ENCODE measurements at places on chromosomes 12 and 14.

DNA sequence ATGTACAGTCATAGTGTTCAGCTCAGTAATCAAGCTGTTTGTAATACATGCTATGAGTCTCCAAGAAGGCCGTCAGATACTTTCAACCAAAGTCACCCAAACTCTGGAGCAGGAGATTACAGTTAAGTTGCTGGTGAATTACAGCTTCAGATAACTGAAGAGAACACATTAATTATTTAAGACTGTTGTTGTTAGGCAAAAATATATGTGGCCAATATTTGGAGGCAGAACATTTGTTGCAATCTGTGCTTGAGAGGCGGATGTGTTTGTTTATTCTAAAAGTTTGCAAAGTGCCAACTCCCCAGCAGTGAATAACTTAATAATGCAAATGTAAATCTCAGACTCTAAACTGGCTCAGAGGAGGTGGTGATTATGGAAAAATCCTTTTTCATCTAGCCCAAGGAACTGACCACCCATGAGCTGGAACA is 300.7 kb upstream of the TBX3 start:
- no peak for DNase-seq

GRCh38 chr12:106914796-106915634 is 40.7 kb upstream of the TMEM263 start:
- DNase-seq = no peak

GRCh38 chr14:35878272-35879150 is 52.4 kb downstream of the BRMS1L start:
- no peak for DNase-seq

GRCh38 chr14:99579120-99579836 is 24.7 kb downstream of the CCDC85C start:
- no peak for DNase-seq

GRCh38 chr12:103571286-103571685 is 15.8 kb upstream of the STAB2 start:
- no peak for DNase-seq

GRCh38 chr12:127562816-127563215 is 704.2 kb upstream of the TMEM132C start:
- no peak for DNase-seq

DNA sequence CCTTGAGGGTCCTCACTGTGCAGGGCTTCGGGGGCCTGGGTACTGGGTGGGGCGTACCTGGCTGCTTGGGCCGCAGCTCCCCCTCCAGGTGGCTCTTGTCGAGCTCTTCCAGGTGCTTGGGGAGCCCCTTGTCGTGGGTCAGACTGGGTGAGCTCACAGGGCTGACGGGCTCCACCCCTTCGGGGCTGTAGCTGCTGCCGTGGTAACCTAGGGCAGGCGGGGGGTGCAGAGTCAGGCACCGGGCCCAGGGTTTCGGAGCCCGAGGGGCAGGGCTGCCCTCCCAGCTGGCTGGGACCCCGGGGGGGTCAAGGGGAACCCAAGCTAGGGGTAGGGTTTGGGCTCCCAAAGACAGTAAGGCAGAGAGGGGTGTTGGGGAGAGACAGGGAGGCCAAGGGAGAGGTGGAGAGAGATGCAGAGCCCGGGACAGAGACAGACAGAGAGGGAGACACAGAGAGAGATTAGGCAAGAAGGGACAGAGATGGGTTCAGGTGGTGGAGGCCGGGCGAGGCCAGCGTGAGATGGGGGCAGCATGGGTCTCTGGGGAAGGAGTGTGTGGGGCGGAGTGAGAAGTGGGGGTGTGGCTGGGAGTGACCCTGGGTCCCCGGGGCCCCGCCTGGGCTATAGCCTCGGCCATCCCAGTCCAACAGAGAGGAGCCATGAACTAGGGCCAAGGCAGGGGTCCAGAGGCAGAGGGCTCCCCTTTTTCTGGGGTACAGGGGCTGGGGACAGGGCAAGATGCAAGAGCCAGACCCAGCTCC is 40.7 kb downstream of the RFLNA start:
- DNase-seq = no peak

DNA sequence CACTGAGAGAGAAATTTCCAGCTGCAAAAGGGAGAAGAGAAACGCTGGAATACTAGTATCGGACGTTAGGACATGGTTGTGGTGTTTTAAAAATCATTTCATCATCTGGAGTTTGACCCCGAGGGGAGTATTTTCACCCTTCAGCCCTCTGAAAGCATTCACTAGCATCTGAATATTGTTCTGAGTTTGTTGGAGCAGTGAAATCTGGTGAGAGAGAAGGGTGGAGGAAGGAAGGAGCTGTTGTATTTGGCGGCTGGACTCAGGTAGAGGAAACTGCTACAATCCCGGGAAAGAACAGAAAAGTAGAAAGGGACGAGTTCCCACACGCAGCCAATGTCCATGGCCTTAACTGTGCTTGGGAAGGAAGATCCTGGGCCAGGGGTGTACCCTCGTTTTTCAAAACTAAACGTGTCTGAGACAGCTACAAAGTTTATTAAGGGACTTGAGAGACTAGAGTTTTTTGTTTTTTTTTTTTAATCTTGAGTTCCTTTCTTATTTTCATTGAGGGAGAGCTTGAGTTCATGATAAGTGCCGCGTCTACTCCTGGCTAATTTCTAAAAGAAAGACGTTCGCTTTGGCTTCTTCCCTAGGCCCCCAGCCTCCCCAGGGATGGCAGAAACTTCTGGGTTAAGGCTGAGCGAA is 896 bp upstream of the CDKN1B start:
- no peak for DNase-seq

DNA sequence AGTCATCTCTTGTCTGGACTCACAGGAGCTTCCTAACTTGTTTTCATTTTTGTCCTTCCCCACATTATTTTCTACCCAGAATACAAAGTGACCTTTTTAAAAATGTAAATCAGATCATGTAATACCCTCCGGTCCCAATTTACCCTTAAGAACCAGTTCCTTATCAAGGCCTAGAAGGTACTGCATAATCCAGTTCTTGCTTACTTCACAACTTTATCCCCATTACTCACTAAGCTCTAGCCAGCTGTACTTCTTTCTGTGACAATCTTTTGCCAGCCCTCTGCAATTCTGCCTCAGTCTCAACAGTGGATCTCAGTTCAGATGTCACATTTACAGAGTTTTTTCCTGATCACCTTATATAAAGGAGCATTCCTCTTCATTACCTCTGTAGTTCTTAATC is 11.6 kb downstream of the RAP1B start:
- no peak for DNase-seq

- DNase-seq = no peak
These were observed 40.9 kb downstream of the OSBPL8 start for GRCh38 chr12:76518699-76519098.

DNA sequence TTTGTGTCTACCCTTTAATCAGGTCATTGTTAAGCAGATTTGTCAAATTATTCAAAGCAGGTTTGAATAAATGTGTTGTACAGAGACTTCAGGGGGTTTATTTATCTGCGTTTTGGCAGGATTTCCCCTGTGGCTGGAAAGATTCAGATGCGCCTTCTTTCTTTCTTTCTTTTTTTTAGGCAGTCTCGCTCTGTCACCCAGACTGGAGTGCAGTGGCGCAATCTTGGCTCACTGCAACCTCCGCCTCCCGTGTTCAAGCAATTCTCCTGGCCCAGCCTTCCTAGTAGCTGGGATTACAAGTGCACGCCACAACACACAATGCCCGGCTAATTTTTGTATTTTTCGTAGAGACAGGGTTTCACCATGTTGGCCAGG is 6.3 kb upstream of the NANOGNB start:
- DNase-seq = no peak

DNA sequence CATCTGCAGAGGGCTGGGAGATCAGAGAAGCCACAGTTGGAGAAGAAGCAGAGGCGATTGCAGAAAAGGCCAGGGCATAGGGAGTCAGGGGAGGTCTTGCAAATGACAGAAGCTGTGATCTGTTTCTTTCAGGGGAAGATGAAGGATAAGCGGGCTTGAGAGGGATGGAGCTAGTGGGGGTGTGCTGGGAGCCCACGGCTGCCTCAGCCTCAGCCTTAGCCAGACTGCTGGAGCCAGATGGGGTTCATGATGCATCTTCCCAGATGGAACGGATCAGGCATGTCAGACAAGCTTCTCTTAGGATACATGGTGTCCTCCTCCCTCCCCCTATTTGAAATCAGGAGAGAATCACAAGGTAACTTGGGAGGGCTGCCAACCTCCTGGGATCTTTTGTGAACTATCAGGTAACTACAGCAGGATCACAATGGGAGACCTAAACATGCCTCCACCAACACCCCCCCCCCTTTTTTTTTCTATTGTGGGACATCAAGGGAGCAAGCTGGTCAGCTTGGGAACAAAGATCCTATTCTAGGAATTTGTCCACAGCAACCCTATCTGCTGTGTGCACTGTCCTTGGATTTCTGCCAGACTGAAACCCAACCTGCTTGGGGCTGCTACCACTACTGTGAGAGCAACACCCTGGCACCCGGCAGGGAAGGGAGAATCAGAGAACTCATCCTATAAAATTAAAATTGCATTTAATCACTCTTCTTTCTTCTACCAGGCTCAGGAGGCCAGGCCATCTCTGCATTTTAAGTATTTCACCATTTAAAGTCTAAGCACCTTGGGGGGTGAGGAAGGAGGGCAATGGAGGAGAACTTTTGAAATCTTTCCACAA is 10.7 kb upstream of the ATP2A2 start:
- no peak for DNase-seq

DNA sequence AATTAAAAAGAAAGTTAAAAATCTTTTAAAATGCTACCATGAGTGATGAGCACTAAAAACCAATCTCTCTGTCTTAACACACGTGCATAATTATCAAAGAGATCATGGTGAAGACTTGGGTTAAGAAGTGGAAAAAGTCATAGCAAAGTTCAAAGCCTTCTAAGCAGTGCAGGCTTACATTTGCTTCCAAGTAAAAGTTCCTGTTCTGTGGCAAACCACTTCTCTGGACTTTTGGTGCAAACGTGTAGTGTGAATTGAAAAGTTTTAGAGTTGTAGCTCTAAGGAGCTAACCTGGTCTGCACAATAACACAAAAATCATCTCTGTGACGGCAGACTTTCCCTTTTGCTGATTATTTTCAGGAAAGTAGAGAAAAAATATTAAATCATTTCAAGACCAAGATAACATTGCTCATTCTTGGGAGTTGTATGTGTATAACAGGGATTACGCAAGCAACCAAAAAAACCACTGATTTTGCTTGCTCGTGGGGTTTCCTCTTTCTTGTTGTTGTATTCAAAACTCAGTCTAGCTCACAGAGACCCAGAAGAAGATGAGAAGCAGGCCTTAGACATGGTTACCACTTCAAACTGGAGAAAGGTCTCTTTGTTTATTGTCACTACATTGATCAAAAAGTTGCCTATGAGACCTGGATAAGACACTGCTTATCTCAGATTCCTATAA is 2.3 kb upstream of the GLIPR1 start:
- DNase-seq = no peak

DNA sequence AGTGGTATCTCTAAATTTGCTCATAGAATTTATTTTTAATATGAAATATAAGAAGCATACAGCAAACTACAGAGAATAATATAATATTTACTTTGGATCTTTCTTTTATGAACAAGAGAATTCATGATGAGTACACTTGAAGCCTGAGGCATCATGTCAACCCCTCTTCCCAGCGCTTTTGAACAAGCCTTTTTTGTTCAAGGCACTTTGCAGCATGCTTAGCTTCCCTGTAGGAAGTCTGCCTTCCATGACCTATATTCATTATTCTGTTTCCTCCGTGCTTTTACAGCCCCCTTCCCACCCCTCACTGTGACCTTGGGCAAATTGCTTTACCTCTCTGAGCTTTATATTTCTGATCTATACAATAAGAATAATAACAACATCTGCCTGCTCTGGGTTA is 41.6 kb downstream of the SCN8A start:
- no peak for DNase-seq

- no peak for DNase-seq
These were observed 18.5 kb upstream of the KLRD1 start for GRCh38 chr12:10289005-10289754.

GRCh38 chr12:99287136-99287535 is 360.4 kb upstream of the GARIN6 start:
- DNase-seq = no peak

DNA sequence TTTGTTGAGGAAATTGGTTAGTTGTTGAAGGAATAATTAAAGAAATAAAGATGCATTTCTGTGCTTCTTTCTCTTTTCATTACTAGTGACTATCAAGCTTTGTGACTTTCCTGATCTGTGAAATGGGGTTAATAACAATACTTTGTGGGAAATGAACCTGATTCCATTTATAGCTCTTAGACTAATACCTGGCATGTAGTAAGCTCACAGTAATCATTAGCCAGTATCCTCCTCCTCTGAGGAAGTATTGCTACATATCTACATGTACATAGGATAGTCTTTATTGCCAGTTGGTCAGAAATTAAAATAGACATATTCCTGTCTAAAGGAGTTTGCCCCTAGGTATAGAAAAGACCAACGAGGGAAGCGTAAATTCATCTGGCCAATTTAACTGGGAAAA is 1.8 kb upstream of the CCDC198 start:
- no peak for DNase-seq

GRCh38 chr12:32486158-32486557 is 86.8 kb downstream of the FGD4 start:
- no peak for DNase-seq

- no peak for DNase-seq
These were observed 7.0 kb upstream of the MMP19 start for GRCh38 chr12:55849616-55850343.

GRCh38 chr12:111368291-111368787 is 556 bp downstream of the PHETA1 start:
- no peak for DNase-seq

GRCh38 chr14:100031506-100032281 is 33.5 kb upstream of the EVL start:
- DNase-seq = no peak

DNA sequence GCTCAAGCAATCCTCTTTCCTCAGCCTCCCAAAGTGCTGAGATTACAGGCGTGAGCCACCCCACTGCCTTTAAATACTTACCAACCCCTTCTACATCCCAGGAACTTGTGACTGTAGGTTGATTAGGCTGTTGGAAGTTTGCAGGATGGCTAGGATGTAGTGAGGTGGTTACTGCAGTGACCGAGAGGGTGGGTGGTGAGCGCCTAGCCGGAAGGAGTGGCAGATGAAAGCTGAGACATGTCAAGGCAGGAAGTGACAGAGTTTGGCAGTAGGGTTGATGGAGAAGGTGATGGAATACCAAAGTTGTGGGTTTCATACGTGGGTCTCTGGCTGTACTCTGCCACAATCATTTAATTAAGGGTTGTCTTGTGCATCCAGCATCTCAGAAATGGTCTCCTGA is 13.5 kb downstream of the B4GALNT3 start:
- no peak for DNase-seq

- no peak for DNase-seq
These were observed 210.9 kb downstream of the LRFN5 start for GRCh38 chr14:41817626-41818025.

DNA sequence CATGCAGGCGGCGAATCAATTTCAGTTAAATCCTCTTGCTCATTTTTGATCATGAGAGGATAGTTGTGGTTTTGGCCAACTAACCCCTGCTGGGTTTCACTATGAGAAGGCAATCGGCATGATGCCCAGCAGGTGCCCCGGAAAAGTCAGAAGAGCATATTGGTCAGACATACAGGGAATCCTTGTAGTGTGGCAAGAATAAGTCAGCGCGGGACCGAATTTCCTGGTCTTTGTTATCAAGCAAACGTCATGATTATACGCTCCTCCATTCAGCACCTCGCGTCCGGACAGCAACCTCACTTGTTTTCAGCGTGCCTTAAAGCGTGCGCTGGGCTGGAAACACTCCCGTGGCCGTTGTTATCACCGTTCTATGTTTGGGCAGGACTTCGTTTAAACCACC is 1.8 kb downstream of the TBC1D30 start:
- no peak for DNase-seq

GRCh38 chr12:26537126-26537525 is 295.9 kb downstream of the ITPR2 start:
- DNase-seq = no peak

All from D721Med (cell line).